Hypothalamus (tissue), 51 donors: ENCODE measurements at places on chromosomes 16 and 17.
A peak's percentile ranks its signal among the peaks of the same experiment; 100 is the strongest.

DNA sequence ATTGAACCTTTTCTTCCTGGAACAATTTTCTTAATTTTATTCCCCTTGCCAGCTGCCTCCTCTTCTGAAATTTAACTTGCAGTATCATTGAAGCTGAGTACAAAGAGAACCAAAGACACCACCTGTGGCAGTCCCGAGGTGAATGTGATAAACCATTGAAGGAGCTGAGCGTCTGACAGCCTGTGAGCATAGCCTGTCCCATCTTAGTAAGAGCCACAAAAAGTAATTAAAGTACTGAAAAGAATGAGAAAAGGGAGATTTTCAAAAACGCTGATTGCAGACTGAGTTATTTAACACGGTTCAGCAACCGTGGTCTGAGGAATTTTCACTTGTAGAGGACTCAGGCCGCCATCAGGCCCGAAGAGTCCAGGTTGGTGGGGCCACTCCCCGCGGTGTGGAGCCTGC, 27.2 kb upstream of the ST6GALNAC1 start:
- DNase-seq, result no peak

DNA sequence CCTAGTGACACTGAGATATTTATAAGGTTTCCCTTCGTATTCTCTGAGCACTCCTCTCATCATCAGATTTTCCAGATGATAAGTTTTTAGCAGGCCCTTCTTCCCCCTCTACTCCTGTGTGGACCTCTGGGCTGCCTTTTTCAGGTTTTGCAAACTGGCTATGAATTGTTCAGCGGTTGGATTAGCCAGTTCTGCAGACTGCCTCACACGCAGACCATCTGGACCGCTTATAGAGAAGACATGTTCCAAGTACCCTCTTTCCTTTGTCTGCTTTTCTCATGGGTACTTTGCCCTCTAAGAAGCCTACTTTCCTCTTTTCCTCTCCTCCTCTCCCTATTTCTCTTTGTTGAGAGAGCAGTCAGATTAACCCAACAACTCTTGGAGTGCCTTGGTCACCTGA, 111.6 kb downstream of the GRIN2A start:
- DNase-seq, result no peak

- DNase-seq, result no peak
Measured at GRCh38 chr16:29680180-29680598, 1.2 kb downstream of the QPRT start.

GRCh38 chr16:84312783-84313382, 18.2 kb downstream of the WFDC1 start:
- DNase-seq, result no peak

DNA sequence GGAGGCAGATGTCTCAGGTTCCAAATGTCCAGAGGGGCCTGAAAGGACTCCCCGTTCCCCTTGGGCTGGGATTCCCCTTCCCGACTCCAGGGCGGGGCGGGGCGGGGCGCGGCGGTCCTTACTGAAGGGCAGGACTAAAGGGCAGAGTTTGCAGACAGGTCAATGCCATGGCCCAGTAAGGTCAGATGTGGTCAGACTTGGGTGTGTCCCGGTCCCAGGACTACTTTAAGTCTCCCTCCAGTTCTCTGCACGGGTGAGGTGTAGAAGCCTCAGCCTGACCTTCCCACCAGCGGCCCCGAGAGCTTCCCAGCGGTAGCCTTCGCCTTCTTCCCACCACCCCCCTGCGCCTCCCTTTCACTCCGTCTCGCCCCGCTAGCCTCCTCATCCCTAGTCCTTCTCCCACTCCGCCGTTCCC, 532 bp downstream of the KDM6B start:
- peak; percentile 46 for DNase-seq

GRCh38 chr16:84182680-84183571, 3.9 kb downstream of the TAF1C start:
- no peak for DNase-seq

GRCh38 chr17:36755586-36755985, 154.2 kb downstream of the MRM1 start:
- DNase-seq, result no peak

DNA sequence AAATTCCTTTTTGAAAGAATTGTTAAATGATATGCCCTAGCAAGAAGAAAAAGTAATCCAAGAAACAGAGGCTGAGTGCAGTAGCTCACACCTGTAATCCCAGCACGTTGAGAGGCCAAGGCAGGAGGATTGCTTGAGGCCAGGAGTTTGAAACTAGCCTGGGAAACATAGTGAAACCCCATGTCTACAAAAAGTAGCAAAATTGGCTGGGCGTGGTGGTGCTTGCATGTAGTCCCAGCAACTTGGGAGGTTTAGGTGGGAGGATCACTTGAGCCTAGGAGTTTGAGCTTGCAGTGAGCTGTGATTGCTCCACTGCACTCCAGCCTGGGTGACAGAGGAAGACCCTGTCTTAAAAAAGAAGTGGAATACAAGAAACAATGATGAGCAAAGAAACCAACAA, 56.1 kb downstream of the NT5M start:
- no peak for DNase-seq

- DNase-seq, result no peak
Measured at GRCh38 chr17:78133179-78133951, 2.8 kb downstream of the TMC8 start.

DNA sequence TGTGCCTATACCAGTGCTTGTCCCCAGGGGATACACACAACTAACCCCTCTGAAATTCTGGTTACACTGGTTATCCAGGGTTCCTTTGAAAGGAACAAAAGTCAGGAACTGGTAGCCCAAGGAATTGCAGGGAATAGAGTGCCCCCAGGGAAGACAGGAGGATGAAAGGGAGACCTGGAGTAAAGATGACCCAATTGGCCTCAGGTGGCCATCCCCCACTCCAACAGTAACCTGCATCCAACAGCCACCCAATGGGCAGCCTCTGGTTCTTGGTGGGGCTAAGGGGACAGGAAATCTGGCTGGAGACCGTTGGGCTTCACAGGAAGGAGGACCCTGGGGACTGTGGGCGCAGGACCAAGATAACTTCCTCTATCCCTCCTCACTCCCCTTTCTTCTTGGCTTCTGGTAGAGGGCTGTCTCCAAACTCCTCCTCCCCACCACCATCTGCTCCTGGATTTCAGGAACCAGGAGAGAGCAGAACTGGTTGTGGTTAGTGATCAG, 826 bp upstream of the MPO start:
- no peak for DNase-seq

DNA sequence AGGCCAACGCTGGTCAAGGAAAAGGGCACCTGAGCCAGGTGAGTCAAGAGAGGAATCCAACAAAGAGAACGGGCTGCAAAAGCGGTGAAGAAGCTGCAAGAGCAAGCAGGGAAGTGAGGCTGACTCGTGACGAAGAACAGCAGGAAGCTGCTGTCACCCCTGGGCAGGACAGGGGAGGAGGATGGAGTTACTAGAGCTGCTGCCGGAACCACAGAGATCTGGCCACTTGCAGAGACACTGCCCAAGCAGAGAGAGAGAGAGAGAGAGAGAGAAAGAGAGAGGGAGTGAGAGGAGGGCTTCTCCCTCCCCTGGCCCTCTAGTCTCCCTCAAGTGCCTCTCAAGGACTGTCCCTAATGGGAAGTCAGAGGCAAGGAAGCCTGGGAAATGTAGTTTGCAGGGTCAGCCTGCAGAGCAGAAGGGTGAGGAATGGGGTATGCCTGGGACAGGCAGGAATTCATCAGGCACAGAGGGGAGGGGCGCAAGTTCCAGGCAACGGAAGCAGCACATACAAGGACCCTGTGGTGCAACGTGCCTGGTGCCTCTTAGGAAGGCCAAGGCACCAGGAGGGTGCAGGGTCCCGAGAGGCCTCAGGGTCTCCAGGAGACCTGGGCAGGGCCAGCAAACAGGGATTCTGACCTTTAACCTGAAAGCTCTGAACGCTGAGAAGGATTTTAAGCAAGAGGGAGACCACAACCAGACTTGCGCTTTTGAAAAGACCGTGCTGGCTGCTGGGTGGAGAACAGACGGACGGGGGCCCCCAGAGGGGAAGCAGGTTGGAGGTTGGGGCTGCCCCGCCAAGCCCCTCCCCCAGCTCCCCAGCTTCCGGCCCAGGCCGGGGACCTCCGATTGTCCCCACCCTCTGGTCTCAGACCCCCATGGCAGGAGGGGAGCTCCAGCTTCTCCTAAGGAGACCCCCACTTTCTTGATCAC, 45.8 kb upstream of the CIBAR2 start:
- no peak for DNase-seq

- no peak for DNase-seq
Measured at GRCh38 chr16:77700846-77701245, 21.5 kb upstream of the NUDT7 start.

DNA sequence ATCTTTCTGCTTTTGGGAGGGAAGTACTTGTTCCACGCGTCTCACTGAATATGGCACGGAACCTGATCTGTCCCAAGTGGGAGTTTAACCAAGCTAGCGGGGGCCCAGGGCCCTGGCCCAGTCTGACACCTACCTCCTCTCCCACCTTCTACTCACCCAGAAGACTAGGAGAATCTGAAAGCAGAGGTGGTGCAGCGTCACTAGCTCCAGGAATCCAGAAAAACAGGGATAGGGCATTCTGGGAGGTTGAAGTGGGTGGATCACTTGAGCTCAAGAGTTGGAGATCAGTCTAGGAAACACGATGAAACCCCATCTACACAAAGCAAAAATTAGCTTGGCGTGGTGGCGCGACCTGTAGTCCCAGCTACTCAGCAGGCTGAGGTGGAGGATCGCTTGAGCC, 163.5 kb upstream of the ZNF267 start:
- DNase-seq, result no peak

- DNase-seq, result peak; percentile 66
Measured at GRCh38 chr16:610513-611381, 20.0 kb upstream of the WFIKKN1 start.

DNA sequence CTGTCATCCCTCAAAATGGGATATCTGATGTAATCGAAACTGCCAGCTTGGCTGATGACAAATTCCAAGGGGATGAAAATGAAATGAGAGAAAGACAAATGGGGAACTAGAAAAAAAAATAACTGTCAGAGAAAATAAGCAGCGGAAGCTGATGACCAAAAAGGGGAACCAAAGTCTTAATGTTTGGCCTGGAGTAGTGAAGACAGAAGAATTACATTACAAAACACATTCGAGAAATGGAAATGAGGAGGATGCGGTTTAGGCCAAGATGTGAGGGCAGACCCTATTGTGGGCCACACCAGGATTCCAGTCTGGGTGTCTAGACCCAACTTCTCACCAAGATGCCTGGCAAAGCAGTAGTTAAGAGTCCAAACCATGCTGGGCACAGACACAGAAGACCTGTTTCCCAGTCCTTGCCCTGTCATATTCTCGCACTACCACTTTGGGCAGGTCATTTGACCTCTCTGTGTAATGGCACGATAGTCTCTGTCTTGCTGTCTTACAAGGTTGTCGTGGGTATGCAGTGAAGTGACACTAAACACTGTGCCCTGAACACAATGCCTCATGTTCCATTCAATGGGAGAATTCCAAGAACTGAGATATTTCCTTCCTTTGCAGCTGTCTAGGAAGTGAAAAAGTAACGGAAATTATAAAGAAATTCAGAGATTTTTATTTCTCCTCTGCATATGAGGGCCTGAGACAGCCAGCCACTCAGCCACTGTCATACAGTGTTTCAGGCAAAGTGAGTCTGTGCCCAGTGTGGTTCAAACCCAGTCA, 12.3 kb upstream of the CCL2 start:
- no peak for DNase-seq

DNA sequence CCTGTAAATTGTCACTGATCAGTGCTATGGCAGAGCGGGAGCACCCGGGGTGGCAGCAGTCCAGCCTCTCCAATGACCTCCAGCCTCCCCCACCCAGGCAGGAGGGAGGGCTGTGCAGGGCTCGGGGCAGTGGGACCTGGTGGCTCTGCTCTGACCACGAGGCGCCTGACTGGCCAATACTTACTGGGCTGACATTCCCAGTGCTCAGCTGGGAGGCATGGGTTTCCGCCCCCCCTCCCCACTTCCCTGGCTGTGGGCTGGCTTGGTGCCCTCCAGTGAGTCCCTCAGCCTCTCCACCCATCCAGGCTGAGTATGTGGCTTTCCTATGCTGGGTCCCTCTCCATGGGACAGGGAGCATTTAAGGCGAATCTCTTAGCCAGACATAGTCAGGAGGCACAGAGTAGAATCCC, 2.7 kb downstream of the SOCS3 start:
- peak; percentile 66 for DNase-seq

DNA sequence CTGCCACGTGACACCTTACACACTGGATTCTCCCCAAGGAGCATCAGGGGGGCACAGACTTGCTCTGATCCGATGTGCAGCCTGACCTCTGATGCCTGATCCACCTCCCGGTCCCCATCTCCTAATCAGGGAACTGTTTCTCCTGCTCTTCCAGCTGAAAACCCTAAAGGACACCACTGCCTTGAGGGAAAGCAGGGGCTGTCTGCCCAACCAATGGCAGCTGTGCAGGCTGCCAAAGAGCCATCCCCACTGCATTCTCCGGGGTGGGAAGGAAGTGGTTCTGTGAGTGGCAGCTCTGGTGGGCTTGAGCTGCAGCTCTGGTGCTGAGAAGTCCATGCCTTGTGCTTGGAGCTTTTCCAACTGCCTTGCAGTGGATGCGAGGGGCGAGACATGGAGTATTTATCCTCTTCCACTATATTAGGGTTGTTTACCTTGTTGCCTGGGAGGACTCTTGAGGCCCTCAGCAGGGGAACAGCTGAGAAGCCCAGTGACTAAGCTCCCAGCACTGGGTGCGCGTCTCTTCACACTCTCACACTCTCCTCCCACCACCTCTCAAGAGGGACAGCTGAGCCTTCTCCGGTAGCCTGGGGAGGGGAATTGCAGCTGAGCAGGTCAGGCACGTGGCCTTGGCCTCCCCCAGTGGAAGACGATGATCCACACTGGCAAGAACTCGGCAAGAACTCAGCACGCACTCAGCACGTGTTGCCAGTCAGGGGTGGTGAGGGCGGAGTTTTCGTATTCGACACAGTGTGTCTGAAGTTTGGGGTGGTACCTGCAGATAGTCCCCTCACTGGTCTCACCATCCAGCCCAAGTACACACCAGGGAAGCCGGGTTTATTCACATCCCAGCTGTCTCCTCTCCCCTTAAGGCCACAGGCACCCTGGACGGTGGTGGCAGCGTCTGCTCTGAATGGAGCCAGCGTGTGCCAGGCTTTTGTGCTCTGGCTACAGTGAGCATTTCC, 21.1 kb upstream of the SPATA32 start:
- DNase-seq, result no peak

DNA sequence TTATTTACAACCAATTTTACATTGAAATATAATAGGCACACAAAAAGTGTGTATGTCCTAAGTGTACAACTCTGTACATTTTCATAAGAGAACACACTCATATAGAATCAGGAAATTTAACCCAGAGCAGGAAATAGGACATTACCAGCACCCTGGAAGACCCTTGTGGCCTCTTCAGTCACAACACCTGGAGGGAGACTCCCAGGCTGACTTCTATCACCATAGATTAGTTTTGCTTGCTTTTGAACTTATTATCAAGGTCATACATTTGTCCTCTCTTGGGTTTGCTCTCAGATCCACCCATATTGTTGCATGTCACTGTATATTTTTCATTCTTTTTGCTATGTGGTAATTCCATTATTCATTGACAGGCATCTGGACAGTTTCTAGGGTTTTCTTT, 5.8 kb downstream of the RIPOR1 start:
- no peak for DNase-seq

- no peak for DNase-seq
Measured at GRCh38 chr17:38415250-38416194, 12.7 kb upstream of the ARHGAP23 start.

- no peak for DNase-seq
Measured at GRCh38 chr17:74015990-74016389, 187.5 kb upstream of the RPL38 start.

GRCh38 chr17:59842901-59843652, 49.7 kb downstream of the TUBD1 start:
- DNase-seq, result no peak

GRCh38 chr16:57739756-57740422, 4.3 kb downstream of the KATNB1 start:
- DNase-seq, result no peak

GRCh38 chr16:56245197-56245596, 53.9 kb downstream of the GNAO1 start:
- DNase-seq, result no peak

- no peak for DNase-seq
Measured at GRCh38 chr16:58393138-58393504, 850 bp downstream of the GINS3 start.
